Cortex of kidney (tissue), 1 donor: ENCODE measurements at places on chromosomes 3 and 15.

DNA sequence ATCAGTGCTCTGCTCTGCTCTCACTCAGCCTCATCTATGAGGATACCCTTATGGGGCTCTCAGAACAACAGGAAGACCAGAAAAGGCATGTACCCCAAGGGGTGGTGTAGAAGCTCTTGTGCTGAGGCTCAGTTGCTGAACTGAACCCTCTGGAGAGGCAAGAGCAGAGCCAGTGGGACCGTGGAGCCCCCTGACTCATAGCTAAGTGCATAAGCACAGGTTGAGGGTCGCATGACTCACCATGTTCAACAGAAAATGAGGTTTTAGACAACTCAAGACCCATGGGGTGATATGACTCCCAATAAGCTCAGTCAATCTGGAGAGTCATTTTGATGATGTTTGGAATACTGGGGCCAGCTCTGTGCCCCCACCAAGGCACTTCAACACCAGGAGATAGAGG is 37.3 kb downstream of the CRYGS start:
- no peak for DNase-seq

DNA sequence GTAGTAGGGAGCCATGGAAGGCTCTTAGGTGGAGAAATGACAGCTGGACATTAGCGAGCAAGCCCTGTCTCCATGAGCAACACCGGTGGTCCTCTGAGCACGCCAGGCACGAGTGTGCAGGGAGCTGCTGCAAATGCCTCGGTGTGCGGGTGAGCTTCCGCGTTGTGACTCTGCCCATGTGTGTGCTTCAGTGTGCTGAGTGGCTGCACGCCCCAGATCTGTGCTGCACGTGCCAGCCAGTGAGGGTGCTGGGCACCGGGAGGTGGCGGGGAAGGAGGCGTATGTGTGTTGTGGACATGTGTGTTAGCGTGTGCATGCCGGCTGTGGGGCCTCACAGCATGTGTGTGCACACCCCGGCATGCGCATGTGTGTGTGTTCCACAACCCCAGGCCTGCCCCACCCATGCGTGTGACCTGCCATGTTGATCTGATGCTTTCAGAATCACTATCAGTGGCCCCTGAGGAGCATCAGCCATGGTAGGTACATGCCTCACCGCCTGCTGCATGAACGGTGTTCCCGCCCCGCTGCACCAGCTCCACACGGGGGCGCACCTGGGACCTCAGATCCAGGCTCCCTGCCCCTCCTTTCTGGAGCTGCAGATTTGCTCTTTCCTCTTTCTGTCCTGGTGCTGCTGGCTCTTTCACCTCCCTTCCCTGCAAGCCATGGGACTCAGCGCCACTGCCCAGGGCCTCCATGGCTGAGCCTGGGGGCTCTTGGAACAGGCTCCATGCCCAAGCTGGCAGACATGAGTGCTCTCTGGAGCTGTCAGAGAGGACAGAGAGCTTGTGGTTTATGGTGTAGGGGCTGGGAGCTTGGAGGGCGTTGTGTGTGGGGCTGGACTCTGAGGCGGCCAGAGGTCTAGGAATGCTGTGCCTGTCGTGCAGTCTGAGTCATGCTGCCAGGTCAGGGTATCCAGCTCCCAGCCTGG is 169.4 kb downstream of the TBC1D2B start:
- no peak for DNase-seq

- no peak for DNase-seq
These were observed 36.0 kb downstream of the ZIC4 start for GRCh38 chr3:147370349-147370748.

DNA sequence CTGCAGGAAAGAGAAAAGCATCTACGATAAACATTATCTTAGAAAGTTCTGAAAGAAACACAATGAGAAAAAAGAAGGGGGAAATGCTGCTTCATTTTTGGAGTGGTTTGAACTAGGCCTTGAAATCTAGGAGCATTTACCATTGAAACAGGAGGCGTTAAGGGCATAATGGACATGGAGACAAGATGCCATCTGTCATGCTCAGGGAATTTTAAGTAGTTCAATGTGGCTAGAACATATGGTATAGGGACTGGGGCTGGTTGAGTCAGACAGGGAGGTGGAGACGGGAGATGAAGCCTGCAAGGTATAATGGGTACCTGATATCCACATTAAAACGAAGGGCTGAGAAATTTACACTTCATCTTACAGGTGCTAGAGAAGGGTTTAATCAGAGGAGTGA is 10.4 kb upstream of the PLAAT1 start:
- no peak for DNase-seq

DNA sequence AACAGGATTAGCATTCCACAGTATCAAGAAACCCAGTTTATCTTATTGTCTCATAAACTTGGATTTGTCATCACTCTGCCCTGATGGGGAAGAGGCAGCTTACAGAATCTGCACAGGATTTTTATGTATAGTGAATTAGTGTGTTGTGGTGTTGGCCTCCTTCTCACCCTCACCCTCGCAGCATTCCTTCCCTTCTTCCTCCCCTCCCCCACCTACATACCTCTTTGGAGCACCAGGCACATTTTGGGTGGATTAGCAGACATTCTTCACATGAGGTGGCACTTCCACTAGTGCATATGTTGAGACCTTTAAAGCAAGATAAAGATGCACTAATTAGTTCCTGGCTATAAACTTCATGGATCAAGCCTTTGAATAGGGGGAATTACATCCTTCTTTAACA is 13.9 kb downstream of the ITGB5 start:
- DNase-seq = no peak

DNA sequence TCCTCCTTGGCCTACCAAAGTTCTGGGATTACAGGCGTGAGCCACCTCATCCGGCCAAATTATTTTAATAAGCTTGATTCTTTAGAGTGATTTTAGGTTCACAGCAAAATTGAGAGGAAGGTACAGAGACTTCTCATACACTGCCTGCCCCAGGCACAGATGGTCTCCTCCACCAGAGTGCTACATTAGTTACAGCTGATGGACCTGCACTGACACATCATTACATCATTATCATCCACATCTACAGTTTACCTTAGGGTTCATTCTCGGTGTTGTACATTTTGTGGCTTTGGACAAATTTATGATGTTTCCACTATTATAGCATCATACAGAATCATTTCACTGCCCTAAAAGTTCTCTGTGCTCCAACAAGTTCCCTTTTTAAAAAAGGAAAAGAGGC is 4.4 kb upstream of the VPS8 start:
- no peak for DNase-seq

- DNase-seq = no peak
These were observed 23.1 kb downstream of the CNTN3 start for GRCh38 chr3:74591342-74591741.

DNA sequence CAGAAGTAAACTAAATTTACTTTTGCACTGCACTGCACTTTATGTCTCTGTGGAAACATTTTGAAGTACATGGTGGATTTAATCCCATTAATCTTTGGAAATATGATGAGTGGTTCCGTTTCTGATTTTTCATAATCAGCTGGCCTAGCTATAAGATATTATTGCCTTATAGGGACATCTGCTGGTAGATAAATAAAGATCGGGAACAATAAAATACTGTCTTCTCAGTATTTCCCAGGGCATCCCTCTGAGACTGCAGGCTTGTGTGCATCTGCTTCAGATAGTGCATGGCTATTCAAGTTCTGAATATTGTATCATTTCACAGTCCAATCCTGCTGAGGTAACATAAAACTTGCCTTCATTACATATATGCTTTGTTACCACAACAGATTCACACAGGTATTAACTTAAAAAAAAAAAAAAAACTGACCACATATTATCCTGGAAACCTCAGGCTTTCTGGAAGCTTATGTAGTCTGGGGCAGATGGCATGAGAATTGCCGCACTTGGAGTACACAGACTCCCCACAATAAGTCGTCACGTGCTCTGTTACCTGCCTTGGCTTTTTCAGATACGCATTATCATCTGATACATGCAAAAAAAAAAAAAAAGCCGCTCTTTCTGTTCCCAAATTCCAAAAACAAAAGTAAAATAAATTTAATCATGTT is 330.8 kb upstream of the AGTR1 start:
- no peak for DNase-seq

DNA sequence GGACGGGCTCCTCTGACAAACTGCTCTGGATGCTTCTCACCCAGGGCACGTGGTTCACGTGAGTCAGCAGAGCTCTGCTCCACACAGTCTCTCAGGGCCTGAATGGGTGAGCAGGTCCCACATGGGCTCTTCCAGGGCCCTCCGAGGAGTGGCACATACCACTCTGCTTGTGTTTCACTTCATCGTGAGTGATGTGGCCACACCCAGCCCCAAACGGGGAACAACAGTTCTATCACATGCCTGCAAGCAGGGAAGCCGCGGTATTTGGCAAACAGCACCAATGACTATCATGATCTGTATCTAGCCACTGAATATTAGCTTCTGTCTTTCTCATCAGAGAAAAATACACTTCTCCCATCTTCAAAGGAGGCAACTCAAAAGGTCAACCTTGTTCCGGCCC is 352.8 kb downstream of the GABRG3 start:
- DNase-seq = no peak

DNA sequence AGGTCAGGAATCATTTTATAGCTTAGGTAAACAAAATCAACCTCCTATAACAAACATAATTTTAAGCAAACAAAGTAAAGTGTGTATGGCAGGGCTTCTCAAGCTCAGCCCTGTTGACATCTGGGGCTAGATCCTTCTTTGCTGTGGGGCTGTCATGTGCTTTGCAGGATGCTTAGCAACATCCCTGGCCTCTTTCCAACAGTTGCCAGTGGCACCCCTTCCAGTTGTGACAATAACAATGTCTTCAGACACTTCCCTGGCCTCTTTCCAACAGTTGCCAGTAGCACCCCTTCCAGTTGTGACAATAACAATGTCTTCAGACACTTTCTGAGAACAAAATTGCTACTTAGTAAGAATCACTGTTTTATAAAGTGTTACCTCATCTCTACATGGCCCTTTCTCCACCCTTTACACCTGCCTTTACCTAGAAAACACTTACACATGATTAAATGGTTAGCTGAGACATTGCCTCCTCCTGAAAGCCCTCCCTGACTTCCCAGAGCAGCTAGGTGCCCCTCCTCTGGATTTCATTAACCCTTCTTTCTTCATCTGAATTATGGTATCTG is 194.0 kb upstream of the LMCD1 start:
- DNase-seq = no peak

GRCh38 chr3:150238048-150238802 is 169.9 kb upstream of the TSC22D2 start:
- no peak for DNase-seq

GRCh38 chr15:98541519-98541918 is 106.8 kb upstream of the IGF1R start:
- no peak for DNase-seq

GRCh38 chr15:29533647-29534046 is 264.0 kb upstream of the NSMCE3 start:
- DNase-seq = no peak

- DNase-seq = no peak
These were observed 5.0 kb downstream of the MASP1 start for GRCh38 chr3:187286467-187287059.
